ENCODE measurements at places on chromosomes 6 and 20.

DNA sequence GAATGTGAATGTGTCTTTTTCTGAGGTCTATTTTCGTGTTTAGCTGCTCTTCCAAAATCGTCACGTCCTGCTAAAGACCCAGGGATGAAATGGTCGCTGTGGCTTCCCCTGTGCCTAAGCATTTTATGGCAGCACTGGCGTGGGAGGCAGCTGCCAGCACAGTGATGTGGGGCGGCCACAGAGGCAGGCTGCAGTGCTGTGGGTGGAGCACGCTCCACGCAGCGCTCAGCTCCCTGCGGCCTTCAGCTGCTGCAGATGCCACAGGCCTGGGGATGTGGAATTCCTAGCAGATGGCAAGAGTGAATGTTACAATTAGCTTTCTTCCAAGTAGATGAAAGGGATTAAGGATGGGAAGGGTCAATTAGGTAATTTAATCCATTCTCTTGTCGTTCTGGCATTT lies 242.6 kb downstream of the SMOC2 start:
- DNase-seq = no peak

DNA sequence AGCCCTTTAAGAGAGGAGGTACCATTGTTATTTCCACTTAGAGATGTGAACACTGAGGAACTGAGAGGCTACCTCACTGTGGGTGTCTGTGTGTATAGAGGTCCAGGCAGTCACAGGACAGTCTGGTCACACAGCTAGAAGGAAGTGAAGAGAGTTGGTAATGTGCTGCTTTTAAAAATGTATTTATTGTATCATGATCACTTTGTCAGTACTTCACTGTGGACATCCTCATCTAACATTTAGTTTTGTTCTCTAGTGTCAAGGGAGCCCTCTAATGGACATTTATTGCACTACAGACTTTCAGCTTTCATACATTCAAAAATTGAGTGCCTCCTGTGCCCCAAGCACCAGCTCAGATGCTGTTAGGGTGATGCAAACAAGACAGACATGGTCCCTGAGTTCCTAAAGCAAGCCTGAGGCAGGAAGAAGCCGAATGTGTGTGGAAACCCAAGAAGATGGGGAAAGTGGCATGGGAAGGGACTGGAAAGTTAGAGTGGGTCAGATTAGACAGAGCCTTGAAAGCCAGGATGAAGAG lies 123.0 kb downstream of the SLC16A10 start:
- no peak for DNase-seq

- DNase-seq = no peak
Observed at GRCh38 chr6:138410972-138411880, 7.2 kb downstream of the HEBP2 start.

DNA sequence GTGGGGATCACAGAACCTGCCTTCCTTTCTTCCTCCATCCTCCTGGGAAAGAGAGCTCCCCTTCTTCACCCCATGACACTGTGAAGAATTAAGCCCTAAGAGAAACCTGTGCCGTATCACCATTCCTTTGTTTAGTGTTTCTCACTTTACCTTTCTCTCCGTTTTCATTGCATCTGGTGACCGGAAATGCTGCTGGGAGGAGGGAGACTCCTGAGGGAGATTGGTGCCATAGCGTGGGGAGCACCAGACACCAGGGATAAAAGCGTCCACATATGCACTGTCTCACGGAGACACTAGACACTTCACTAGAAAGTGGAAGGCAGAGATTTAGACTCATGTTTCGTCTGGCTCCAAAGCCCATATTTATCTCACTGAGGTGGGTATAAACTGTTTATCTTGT lies 15.5 kb upstream of the ULBP3 start:
- no peak for DNase-seq

- no peak for DNase-seq
Observed at GRCh38 chr20:48079028-48079427, 293.7 kb upstream of the SULF2 start.

DNA sequence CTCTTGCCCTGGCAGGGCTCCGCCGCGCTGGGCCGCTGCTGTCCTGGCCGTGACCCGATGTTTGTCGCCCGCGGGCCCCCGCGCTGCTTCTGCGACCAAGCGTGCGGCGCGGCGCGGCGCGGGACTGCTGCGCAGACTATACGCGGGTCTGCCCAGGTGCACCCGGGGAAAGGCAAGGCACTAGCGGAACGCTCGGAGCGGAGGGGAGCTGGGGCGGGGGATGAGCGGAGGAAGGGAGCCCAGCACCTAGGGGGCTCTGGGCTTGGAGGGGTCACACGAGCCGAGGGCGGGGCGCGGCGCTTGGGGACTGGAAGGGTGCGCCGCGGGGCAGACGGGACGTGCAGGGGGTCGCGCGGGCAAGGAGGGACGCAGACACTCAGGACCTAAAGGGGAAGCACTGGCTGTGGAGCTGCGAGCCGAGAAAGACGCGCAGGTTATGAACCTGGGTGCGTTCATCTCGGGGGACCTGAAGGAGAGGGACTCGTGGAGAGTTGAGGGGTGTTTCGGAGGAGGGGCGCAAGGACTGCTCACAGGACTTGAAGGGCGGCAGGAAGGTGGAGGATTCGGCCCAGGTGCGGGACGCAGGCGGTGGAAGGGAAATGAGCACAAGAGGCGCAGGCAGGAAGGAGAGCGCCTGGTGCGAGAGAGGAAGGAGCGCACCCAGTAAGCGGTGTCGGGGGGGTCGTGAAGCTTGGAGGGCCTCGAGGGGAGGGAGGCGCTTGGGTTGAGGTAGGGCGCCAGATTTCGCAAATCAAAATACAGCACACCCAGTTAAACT lies 40.8 kb upstream of the ZNFX1 start:
- DNase-seq = no peak

DNA sequence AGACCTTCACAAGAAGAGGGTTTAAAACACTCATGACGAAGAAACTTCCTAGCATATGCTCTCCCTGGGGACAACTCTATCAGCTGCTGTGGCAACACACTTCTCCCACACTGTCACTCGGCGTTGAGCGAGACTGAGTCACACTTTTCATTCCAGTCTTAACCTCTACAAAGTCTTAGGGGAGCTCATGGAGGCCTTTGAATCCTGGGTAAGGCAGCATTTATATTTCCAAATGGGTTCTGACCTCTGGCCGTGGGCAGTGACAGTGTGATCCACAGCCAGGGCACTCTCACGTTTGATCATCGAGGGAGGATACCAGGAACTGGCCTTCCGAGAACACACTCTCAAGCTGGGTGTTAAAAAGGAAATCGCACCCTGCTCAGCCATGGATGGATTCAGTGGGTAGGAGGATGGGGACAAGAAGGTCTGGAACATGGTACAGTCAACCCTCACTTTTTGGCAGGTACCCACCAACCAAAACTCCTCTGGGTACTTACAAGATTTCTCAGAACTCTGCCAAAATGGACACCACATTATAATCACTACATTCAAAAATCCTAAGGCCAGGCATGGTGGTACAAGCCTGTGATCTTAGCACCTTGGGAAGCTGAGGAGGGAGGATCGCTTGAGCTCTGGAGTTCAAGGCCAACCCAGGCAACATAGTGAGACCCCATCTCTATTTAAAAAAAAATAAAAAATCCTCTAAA lies 19.6 kb downstream of the RRBP1 start:
- DNase-seq = no peak

- DNase-seq = no peak
Observed at GRCh38 chr6:149031859-149032598, 285.2 kb downstream of the UST start.

- no peak for DNase-seq
Observed at GRCh38 chr6:52644253-52644652, 26.7 kb upstream of the TMEM14A start.

DNA sequence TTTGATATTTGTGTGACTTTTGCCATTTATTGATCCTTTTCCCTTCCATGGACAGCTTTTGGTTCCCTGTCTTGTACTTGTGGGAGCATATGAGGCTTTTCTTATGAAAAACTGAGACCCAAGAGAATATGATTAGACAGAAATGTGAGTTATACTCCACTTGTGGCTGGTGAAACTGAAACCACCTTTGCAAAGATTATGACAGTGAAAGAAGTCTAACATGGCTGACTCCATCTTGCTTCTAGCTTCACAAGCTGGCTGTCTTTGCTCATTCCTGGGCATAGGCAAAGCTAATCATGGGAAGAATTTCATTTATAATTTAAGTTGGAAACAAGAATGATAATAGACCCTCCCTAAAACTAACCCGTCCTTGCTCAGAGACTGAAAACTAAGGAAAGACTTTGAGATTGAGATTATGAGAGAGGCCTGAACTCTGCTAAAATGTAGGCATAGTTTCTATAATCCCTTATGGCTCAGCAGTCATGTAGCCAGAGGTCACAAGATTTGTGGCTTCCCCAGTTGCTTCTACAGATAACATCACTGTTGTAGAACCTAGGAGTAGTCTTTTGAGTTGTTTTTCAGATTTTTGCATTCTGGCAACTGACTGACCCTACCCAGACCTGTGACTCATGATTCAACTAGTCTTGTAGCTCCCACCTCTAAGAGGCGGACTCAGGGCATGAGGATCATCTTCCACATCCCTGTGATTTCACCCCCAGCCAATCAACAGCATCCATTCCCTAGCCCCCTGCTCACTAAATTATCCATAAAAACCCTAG lies 50.9 kb upstream of the CD2AP start:
- DNase-seq = no peak

DNA sequence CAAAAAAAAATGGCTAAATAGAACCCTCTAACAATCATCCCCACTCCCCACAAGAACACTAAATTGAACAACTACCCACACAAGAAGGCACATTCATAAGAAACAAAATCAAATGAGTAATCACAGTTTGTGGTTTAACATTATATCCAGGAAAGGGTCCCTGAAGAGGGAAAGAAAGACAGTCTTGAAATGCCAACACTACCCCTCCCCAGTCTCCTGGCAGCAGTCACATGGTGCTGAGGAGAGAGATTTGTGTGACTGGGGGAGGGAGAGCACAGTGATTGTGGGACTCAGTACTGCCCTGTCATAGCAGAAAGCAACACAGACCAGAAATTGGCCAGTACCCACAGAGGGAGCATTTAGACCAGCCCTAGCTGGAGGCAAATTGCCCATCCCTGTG lies 443.7 kb upstream of the BTBD3 start:
- no peak for DNase-seq

DNA sequence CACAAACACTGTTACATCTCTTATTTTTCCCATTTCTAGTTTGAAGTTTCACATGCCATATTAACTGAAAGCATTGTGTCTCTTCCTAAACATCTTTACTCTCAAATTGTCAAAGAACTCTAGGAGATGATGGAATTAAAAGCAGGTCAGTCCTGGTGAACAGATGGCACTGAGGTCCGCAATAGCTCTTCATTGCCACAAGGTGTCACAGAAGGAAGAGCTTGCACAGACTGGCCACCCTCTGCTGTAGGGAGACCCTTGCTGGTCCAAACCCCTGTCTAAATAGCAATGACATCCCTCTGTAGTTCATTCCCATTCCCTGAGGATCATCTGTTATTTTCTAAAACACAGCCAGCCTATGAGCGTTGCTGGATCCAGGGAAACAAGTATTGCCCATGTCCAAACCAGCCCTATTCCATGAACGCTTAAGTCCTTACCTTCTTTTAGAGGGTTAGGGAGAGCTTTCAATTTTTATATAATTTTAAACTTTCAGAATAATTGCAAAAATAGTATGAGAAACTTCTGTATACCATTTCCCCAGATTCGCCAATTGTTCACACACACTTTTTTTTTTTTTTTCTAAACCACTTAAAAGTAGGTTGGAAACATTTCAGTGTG lies 10.1 kb upstream of the HDAC2 start:
- no peak for DNase-seq

- DNase-seq = no peak
Observed at GRCh38 chr6:130293800-130294199, 71.0 kb upstream of the SAMD3 start.

- DNase-seq = no peak
Observed at GRCh38 chr20:46894971-46895905, 595 bp downstream of the EYA2 start.

DNA sequence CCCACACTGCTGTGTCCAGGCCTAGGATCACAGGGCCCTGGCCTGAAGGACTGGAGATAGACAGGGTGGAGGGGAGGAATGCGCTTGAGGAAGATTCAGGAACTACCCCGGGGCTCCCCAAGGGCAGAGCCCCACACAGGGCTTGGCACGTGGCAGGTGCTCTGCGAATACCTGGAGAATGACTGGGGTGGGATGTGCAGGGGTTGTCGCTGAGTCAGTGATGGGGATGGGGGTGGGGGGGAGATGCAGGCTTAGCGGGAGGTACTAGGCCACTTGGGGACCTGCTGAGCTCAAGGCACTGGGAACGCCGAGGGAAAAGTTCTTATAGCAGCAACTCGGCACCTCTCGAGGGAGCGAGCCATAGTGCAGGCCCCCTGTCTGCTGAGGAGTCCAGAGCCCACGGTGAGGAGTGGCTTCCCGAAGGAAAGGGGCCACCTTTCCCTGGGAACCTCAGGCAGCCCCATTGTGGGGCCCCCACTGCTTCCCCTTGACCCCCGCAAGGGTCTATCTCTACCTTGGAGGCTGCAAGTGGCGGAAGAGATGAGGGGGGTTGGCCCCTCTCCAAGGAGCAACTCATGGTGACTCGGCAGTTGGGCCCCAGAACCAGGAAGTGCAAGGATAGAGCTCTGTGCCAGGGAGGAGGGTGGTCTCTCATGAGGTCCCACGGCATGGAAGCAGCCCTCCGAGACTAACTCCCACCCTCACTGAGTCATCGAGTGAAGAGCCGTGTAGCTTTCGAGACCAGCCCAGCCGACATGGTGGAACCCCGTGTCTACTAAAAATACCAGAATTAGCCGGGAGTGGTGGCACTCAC lies 33.1 kb downstream of the SRC start:
- no peak for DNase-seq

- DNase-seq = no peak
Observed at GRCh38 chr6:22952097-22952496, 382.7 kb downstream of the HDGFL1 start.

DNA sequence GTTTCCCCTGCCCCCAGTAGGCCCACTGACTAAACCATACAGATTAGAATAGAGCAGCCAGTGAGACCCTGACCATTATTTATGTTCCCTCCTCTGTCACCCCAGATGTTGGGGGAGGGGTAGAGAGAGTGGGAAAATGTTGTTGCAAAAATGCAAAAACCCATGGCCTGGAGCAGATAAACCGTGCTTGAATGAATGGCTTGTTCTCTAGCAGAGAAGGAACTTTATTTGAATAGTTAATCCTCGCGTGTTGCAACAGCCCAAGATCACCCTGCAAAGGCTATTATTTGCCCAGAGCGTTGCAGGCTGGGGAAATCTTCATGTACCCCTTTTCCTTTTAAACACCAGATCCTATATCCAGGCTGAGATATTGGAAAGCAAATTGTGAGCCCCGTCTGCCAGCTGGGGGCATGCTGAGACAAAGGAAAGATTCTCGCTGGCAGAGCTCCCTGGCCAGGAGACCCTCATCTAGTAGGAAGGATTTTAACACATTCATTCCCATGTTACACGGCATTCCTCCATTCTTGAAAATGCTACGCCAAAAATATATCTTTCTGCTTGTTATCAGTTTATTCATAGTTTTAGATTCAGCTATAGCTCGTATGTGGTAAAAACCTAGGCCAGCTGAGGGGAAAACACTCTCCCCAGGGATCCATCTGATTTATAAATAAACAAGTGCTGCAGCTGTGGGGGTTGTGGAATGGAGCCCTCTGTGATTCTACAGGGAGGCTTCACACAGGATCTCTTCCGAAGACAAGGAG lies 53.0 kb downstream of the LINC00237 start:
- DNase-seq = no peak

GRCh38 chr6:129882510-129883023 lies 21.5 kb upstream of the TMEM244 start:
- DNase-seq = no peak
